ENCODE measurements at places on chromosomes 7 and 10. TPM values are rescaled to one million over a fixed set of nuclear protein-coding genes. Genes with fewer than 3 reads are reported as not detected.

- no peaks in the 10 kb centered on the region for H3K27me3 ChIP-seq
- no peak for DNase-seq
- H3K27ac ChIP-seq = no peak within 1 kb of the TSS
- H3K36me3 ChIP-seq = no peaks in the 10 kb centered on the region
- H3K4me1 ChIP-seq = peaks cover 7% of the 10 kb centered on the region
- no peak within 1 kb of the TSS for H3K4me3 ChIP-seq
These were observed at the start of gene OLAH for GRCh38 chr10:15043674-15044073. Gene OLAH, plus strand, starts transcription at chr10:15043943. Its CDS starts 3,346 bp downstream, at chr10:15047289.

DNA sequence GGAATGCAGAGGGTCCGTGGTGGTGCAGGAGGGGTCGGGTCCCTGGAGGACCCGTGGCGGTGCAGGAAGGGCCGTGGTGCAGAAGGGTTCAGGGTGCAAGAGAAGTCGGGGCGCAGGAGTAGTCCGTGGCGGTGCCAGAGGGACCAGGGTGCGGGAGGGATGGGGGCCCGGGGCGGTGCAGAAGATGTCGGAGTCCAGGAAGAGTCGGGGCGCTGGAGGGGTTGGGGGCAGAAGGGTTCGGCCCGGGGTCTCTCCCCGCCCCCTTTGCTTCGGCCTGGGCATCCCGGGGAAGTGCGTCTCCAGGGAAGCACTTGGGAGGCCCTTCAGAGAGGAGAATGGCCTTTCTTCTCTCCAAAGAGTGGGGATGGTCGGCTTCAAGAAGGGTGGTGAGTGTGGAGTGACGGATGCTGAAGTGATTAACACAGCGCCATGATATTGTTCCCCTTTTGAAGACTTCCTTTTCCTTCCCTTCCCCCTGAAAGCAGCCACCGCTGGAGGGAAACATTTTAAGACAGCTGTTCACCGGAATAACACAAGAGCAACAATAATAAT lies 997 bp downstream of the WDR37 start:
- no peaks in the 10 kb centered on the region for H3K27me3 ChIP-seq
- DNase-seq = no peak
- no peaks in the 10 kb centered on the region for H3K36me3 ChIP-seq
- H3K4me1 ChIP-seq = peaks cover 13% of the 10 kb centered on the region
- no peak overlapping the region for H3K27ac ChIP-seq

Gene OR2F1
- not detected for total RNA-seq

Gene NXPH1
- not detected for total RNA-seq

- no peaks in the 10 kb centered on the region for H3K4me1 ChIP-seq
- H3K27me3 ChIP-seq = no peaks in the 10 kb centered on the region
- no peak overlapping the region for H3K4me3 ChIP-seq
- no peak for DNase-seq
These were observed 9.8 kb downstream of the TSPAN14 start for GRCh38 chr10:80463868-80464267.

Gene ADCY1
- total RNA-seq = 3.1 TPM

DNA sequence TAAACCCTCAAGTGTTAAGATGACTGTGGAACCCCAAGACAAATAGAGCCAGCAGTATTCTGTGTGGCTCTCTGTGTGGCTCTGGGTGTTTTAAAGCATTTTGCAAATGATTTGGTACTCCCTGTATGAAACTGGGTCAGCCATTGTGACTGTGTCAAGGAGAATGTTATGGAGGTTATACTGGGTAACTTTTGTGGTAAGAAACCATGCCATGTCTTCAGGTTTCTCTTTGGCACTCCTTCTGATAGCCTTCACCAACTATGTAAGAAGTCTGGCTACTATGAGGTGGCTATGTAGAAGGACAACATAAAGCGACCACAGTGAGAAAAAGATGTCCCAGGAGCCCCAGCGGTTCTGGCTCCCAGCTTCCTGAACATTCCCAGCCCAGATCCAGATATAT lies 226.6 kb upstream of the RHOBTB1 start:
- no peak overlapping the region for H3K27ac ChIP-seq
- H3K36me3 ChIP-seq = no peaks in the 10 kb centered on the region
- peaks cover 36% of the 10 kb centered on the region for H3K27me3 ChIP-seq
- DNase-seq = no peak
- H3K4me1 ChIP-seq = no peaks in the 10 kb centered on the region

DNA sequence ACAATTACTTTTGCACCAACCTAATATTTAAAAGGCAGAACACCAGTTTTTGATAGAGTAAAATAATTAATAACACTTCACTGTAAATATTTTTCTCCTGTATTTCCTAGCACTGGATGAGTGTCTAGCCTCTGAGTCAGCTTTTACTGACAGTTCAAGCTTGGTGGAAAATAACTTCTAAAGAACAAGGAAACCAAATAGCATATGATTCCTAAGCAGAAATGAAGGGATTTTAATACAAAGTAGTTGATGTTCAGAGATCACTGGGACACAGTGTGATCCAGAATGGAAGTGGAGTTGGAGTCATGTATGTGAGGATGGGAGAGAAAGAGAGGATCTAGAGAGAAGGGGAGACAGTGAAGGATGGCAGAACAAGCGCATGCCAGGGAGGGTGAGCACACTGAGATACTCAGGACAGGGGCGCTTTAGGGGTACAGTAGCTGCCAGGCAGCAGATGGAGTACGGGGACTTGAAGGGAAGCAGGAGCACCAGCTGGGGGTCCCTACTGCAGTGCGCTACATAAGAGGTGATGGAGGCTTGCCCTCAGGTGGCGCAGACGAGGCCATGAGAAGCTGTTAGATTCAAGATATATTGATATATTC lies 117.9 kb upstream of the KLF6 start:
- no peaks in the 10 kb centered on the region for H3K27me3 ChIP-seq
- DNase-seq = peak; percentile 11
- no peaks in the 10 kb centered on the region for H3K36me3 ChIP-seq

- H3K4me3 ChIP-seq = no peak overlapping the region
- no peak for DNase-seq
These were observed 8.2 kb upstream of the CLIP2 start for GRCh38 chr7:74280985-74281384.

DNA sequence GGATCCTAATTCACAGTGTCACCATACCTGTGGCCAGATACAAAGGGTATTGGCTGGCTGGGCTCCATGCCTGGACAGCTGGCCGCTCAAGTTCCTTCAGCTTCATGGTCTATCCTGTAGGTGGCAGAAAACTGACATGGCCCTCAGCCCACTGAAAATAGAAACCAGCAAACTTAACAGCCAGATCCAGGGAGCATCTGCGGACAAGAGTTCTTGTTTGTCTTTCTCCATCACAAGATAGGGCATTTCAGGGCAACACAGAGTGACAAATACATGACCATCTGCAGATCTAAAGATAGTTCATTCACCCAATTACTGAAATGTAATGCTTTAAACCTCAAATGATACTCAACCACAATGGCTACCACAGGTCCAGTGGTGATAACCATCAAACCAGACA lies 2.8 kb downstream of the SEC31B start:
- peaks cover 8% of the 10 kb centered on the region for H3K4me1 ChIP-seq
- H3K4me3 ChIP-seq = no peak overlapping the region
- no peak for DNase-seq
- no peaks in the 10 kb centered on the region for H3K27me3 ChIP-seq
- no peak overlapping the region for H3K27ac ChIP-seq
- no peaks in the 10 kb centered on the region for H3K36me3 ChIP-seq

Gene THSD7A
- total RNA-seq = 0.06 TPM

DNA sequence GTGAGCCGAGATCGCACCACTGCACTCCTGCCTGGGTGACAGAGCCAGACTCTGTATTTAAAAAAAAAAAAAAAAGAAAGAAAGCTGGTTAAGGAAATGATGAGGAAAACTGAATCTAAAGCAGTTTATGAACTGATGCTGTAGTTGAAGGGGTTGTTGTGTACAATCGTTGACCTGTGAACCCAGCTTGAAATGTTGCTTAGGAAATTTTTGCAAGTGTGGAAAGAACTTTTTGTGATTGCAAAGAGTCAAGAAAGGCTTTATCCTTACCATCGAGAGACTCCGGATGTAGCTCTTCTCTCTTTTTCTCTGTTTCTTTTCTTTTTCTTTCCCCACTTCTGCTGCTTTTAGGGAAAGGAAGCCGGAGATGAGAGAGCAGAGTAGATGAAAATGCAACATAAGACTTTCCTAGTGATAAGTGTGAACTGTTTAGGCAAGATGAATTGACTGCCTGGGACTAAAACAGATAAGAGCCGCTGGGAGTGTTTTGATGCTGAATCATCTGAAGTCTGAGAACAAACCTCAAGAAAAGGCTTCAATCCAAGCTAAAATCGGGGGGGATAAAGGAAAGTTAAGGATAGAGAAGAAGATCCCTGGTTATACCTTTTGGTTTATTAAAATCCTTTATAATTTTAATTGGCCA lies 69.0 kb downstream of the TAF3 start:
- no peak overlapping the region for H3K27ac ChIP-seq
- no peak for DNase-seq
- no peaks in the 10 kb centered on the region for H3K27me3 ChIP-seq
- no peak overlapping the region for H3K4me3 ChIP-seq
- H3K36me3 ChIP-seq = no peaks in the 10 kb centered on the region

Data from PC-3 (cell line).